ENCODE measurements at places on chromosomes 3 and 15. TPM values are rescaled to one million over a fixed set of nuclear protein-coding genes. Genes with fewer than 3 reads are reported as not detected.

GOLGA6D gene
- polyA plus RNA-seq, result 0.03 TPM

ZNF502 gene
- 1.9 TPM for polyA plus RNA-seq

TICRR gene
- polyA plus RNA-seq, result 0.15 TPM

SPATA12 gene
- 0.31 TPM for polyA plus RNA-seq

TMEM108 gene
- polyA plus RNA-seq, result 0.37 TPM

ZBTB47 gene
- polyA plus RNA-seq, result 32.1 TPM

Measured in stomach (tissue), 19 donors.